ENCODE measurements at places on chromosomes 7 and 10.

DNA sequence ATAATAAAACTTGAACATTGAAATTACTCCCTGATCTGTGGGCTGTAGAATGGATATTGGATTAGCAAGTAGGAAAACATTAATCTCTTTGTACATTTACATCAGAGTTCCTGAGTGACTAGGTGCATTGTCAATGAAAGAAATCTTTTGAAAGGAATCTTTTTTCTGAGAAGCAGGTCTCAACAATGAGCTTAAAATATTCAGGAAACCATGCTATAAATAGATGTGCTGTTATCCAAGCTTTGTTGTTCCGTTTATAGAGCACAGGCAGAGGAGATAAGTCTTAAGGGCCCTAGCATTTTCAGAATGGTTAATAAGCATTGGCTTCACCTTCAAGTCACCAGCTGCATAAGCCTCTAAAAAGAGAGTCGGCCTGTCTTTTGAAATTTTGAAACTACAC lies 41.3 kb upstream of the SLC16A12 start:
- no peak for DNase-seq

GRCh38 chr10:75401569-75402485 lies at the start of gene ZNF503:
TSS of gene ZNF503 (minus strand) at chr10:75401764. CDS start at chr10:75401419, 345 bp downstream.
- DNase-seq = peak; percentile 100

DNA sequence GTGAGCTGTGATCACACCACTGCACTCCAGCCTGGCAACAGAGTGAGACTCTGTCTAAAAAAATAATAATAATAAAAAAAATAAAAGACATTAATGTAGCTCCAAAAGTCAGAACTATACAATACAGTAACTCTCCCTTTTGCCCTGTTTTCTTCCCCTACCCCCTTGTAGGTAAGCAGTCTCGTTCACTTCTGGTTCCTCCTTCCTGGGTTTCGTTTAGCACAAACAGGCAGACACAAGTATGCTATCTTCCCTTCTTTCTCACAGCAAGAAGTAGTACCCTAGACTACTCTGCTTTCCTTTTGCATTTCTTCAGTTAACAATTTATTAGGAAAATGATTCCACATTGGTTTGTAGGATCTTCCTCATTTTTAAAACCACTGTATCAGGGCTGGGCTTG lies 33.1 kb downstream of the PDSS1 start:
- no peak for DNase-seq

- DNase-seq = no peak
Observed at GRCh38 chr7:142797391-142798377, 26.9 kb downstream of the PRSS2 start.

GRCh38 chr7:87628780-87629569 lies 777 bp downstream of the RUNDC3B start:
- DNase-seq = no peak

DNA sequence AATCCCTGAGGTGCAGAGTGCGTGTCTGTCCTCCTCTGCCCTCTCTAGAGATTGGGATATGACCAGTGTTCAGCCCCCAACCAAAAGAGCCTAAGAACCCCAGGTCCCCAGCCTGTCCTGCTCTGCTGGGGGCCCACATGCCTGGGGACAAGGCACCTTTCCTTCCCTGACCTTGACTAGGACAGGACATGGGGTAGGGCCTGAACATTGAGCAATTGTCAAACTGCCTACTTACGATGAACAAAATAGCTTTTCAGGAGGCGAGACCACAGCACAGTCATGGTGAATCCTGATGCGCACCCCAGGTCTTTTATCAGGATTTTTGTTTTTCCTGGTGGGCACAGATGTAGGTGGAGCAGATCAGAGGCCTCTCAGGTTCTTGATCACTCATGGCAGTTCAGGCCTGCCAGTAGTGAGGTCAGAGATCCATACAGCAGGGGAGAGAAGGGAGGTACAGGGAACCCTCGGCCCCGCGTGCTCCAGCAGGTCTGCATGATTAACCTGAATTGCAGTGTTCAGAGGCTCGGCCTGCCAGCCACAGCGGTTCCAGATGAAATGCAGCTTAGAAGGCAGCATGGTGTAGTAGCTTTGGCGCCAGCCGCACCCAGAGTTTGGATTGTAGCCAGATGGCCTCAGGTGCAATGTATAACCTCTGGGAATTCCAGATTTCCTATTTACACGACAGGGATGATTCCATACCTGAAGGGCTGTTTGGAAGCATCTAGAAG lies 191.3 kb downstream of the CUX1 start:
- no peak for DNase-seq

DNA sequence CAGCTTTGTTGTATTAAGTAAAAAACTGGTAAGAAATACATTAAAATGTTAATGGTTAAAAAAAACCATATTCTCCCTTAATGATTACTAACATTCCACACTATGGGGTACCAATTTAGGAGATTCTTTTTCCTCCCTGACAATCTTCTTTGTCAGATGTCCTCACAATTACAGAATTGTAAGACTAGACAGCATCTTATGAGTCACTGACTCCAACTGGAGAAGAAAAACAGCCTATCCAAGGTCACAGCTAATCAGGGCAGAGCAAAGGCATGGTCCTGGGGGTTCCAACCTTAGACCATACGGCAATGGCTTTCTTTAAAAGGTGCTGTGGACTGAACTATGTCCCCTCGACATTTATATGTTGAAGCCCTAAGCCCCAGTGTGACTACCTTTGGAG lies 127.6 kb downstream of the DLG5 start:
- DNase-seq = peak; percentile 12

Data from fibroblast of skin of abdomen (primary cell).